ENCODE measurements at places on chromosomes 4 and X.

GRCh38 chrX:14903891-14904290 lies 30.7 kb downstream of the MOSPD2 start:
- peak; percentile 6 for DNase-seq

DNA sequence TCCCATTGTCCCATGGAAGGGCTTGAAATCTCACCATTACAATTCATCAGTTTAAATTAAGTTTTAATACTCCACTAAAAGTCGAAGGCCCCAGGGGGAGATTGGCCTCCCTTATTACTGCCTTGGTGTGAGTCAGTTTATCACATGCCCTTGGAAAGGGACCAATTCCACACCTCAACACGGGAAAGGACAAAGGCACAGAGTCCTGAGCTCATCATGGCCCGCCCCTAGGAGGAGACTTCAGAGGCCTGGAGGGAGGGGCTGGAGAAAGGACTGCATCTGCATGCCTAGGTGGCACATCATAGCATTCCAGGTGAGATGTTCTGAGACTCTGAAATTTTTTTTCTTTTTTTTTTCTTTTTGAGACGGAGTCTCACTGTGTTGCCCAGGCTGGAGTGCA lies 2.8 kb upstream of the SEL1L3 start:
- DNase-seq: no peak

DNA sequence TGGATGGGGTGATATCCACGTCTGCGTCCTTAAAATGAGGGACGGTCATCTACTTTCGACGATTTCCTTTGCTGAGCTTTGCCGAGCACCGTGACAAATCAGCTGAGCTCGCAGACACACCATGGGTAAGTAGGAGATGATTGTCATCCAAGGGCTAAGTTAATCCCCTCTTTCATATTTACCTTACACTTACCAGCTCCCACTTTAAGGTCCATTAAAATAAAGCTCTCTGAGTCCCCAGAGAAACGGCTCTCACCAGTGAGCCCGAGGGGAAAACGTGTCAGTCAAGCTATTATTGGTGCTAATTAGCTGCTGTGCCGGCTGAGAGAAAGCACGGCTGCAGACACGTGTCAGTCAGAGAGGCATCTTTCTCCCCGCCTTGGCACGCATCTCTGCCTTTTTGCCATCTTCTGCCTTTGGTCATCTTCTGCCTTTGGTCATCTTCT lies 72.2 kb downstream of the CRLF2 start:
- DNase-seq: no peak

GRCh38 chr4:38805530-38806145 lies 1.0 kb upstream of the TLR1 start:
- no peak for DNase-seq

GRCh38 chr4:165204462-165204830 lies 2.9 kb upstream of the KLHL2 start:
- DNase-seq: no peak

GRCh38 chr4:120491481-120491880 lies 424.8 kb upstream of the MAD2L1 start:
- DNase-seq: no peak

- peak; percentile 85 for DNase-seq
These were observed at the start of gene ALPK1 for GRCh38 chr4:112296949-112297880. Gene ALPK1 (plus strand): TSS chr4:112297369.

Measured in fibroblast of skin of left quadriceps (primary cell).